GM12892 (cell line): ENCODE measurements at places on chromosomes 12 and 14.

GRCh38 chr12:45416126-45416525 is 200.2 kb downstream of the ANO6 start:
- DNase-seq, result no peak

DNA sequence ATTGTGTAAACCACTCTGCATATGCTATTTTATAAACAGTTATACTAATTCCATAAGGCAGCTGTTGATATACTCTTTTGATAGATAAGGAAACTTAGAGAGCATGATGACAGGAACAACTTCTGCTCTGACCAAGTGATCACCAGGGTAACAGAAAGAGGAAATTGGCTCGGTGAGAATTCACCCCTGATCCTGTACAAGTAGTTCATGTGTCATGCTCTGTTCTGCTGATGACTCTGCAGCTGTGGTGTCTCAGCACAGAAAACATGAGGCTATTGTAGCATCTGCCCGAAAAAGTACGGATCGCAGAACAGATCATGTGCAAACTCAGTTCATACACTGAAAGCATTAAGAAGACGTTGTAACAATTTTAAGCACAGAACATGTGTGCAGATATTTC is 345.0 kb downstream of the LRIG3 start:
- no peak for DNase-seq

DNA sequence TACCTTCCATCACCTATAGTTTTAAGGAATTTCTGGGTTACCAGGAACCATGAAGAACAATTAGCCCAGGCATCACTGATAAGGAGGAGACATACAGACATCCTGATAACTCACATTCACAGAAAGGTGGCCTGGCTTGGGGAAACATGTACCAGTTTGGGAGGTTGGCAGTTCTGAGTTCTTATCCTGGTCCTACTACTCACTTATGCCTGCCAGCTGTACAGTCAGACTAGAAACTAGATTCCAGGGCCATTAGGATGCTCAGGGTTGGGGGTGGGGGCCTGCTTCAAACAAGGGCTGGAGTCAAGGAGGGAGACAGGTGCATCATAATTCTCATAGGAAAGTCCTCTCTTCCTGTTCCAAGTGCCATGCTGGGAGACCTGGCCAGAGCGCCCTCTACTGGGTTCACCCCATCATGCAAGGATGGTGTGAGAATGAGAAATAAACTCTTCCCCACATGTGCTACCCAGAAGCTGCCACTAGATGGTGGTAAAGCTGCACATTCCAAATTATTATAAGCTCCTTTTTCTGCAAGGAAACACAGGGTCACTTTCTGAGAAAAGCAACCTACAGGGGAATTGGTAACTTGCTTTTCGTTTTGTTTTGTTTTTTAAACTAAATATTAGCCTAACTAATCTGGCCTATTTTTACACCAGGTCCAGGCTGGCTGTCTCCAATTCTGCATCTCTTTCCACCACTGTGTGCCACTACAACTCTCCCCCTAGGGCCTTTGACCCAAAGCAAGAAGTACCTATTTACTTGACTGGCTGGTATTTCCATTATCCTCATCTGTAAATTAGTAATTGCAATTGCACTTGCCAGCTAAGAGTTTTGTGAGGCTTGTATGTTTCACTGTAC is 14.5 kb downstream of the OAS2 start:
- peak; percentile 29 for DNase-seq

- DNase-seq, result no peak
Observed at GRCh38 chr12:4814485-4814884, 94.3 kb downstream of the GALNT8 start.

GRCh38 chr14:92952481-92953298 is 29.7 kb downstream of the CHGA start:
- DNase-seq, result no peak

DNA sequence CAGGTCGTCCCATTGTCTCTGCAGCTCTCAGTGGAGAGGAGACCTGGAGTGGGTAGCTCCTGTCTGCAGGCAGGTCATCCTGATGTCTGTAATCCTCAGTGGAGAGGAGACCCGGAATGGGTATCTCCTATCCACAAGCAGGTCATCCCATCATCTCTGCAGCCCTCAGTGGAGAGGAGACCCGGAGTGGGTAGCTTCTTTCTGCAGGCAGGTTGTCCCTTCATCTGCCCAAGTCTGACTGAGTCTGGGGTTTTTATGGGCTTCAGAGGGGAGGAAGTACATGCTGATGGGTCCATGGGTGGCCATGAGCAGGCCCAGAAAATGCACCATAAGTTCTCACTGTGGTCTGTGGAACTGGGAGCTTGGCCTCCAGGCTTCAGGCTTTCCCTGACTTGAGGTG is 28.9 kb upstream of the PAPLN start:
- no peak for DNase-seq

GRCh38 chr14:80948291-80948690 is 6.8 kb upstream of the CEP128 start:
- DNase-seq, result no peak

- DNase-seq, result no peak
Observed at GRCh38 chr14:71720978-71721624, 211.1 kb upstream of the RGS6 start.

DNA sequence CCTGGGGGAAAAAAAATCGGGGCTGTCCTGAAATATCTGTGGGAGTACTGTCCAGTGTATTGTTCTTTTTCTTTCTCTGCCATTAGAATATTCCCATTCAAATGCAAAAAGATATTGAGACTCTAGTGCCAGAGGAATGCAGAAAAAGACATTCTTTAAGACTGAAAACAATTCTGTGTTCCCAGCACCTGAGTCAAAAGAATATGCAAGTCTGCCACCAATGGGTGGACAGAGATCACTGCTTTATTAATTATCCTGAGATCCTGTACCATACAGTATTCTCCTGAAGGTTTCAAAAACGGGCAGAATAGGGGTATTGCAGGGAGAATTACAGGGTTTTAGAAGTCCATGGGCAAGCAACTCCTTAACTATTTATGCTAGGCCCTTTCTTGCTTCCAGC is 361.8 kb downstream of the C12orf50 start:
- no peak for DNase-seq

- DNase-seq, result no peak
Observed at GRCh38 chr14:101473045-101473729, 88.1 kb upstream of the DIO3 start.

GRCh38 chr14:71856199-71856919 is 75.9 kb upstream of the RGS6 start:
- DNase-seq, result no peak

DNA sequence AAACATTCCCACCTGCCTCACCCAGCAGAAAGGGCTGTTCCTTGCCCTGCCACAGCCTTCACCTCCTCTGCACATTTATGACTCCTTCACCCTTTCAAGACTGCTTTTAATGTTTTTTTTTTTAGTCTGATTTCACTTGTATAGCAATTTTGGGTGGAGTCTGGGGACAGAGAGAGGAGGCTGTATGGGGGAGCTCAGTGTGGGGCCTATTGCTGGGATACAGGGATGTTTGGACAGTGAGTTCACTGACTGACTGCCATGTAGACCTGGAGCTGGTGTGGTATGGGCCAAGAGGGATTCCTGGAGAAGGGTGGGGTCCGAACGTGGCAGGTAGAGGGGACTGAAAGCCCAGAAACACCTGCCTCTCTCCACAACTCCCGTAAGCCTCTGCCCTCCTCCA is 1.9 kb upstream of the KRT85 start:
- DNase-seq, result no peak

- DNase-seq, result no peak
Observed at GRCh38 chr14:51529736-51530135, 122.0 kb upstream of the FRMD6 start.

DNA sequence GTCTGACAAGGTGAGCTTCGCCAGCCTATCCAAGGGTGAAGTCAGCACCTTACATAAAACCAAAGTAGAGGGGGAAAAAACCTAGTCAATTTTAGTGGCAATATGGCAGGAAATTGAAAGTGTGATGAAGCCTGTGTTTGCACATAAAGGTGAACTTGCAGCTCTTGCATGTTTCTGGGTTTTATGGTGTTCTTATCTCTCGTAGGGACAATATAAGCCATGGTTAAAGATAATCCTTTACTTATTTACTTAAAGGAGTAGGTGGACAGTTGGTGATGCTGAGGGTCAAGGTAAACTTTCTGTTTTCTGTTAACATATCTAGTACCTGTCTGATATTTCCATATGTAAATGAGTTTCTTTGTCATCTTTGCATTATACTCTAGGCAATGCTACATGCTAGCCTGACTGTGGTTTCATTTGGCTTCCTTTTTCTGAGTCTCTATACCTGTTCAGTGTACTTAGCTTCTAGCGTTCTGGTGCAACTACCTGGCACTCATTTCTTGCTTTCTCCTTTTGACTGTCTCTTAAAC is 32.8 kb downstream of the CCDC91 start:
- DNase-seq, result peak; percentile 4

DNA sequence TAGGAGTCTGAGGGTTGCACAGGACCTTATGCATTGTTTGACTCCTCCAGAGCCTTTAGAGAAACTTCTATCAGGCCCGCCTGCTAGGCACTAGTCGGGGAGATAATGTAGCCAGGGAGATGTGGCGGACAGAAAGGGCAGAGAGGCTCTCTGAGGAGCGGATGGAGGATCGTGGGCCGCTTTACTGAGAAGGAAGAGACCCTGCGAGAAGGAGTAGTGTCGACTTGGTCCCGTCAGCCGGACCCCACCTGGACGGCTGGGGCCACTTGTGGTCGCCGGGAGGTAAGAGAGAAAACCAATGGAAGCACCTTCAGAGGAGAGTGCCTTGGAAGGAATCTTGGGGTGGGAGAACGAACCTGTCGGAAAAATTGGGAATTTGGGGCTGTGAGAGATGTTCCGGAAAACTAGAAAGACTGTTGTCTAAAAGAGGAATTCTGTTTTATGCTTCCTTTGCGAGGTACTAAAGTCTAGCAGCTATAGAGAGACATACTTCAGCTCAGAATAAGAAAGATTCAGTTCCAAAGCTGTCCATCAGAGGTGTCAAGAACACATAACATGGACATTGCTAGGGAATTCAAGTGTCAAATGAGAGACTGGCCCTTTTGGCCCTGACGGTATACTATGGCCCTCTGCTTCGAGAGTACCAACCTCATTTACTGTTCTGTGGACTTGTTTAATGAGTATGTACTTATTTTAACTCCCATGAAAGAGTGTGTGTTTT is 660 bp upstream of the MCRS1 start:
- no peak for DNase-seq

- DNase-seq, result no peak
Observed at GRCh38 chr12:53378724-53379388, 1.1 kb upstream of the SP1 start.

DNA sequence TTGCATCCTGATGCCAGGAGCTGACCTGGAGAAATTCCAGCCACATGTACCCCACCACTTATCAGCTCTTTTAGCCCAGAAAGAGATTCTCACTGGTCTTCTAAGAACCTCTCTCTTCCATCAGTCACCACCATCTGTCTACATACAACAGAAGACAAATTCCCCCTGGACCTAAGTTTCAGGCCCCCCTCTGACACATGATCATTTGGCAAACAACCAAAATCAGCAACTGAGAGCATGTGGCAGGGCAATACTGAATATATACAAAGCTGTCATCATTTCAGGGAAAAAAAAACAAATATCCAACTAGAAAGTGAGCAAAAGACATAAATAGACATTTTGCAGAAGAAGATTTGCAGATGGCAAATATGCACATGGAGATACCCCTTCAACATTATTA is 180.2 kb downstream of the FOXN3 start:
- no peak for DNase-seq

DNA sequence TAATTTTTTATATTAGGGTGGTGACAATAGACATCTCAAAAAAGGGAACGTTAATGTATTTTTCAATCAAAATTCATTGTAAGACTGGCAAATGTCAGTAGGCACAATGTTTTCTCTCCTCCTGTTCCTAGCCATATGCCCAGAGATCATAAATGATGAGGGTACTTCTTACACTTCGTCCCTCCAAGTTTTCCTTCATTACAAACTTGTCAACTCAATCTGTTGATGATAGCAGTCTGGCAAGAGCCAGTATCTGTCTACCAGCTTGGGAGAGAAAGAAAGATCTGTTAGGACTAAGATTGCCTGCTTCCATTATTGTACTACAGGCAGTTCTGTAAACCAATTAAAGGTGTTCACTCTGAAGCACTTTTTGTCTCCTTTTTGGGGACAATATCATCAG is 130.9 kb upstream of the DAAM1 start:
- DNase-seq, result no peak

- no peak for DNase-seq
Observed at GRCh38 chr12:121858662-121859572, at the start of gene HPD. Gene HPD (minus strand): TSS chr12:121858859. CDS start chr12:121858823, 36 bp downstream.

DNA sequence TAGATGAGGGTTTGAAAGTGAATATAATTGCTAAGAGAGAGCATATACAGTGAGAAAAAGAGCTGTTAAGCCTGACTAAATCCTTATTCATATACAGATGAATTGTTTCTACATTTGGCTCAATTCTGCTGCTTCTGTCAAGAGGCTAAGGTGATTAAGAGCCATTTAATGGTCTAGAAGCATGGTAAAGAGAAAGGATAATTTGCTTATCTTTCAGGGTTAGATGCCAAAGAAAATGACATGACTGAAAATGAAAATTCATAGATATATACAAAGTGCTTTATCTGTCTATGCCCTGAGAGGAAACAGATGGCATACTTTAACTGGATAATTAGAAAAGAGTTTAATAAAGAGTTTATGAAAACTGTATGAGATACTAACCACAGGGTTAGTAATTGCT is 834.9 kb downstream of the SLC6A15 start:
- no peak for DNase-seq

DNA sequence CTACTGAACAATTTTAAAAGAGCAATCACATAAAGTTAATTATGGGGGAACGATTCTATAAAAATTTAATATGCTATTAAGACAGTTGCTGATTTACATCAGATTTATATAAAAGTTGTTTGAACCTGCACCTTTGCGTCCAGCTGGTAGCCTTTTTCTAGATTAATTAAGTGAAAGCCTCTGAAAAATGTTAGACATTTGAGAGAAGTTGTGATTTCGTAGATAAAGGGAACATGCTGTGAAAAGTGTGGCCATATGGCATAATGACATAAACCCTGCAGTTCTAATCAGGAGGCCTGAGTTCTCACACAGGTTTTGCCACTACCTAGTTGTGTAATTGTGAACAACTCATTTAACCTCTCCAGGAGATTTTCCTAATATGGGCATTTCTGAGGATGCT is 187.2 kb downstream of the TMTC2 start:
- no peak for DNase-seq

DNA sequence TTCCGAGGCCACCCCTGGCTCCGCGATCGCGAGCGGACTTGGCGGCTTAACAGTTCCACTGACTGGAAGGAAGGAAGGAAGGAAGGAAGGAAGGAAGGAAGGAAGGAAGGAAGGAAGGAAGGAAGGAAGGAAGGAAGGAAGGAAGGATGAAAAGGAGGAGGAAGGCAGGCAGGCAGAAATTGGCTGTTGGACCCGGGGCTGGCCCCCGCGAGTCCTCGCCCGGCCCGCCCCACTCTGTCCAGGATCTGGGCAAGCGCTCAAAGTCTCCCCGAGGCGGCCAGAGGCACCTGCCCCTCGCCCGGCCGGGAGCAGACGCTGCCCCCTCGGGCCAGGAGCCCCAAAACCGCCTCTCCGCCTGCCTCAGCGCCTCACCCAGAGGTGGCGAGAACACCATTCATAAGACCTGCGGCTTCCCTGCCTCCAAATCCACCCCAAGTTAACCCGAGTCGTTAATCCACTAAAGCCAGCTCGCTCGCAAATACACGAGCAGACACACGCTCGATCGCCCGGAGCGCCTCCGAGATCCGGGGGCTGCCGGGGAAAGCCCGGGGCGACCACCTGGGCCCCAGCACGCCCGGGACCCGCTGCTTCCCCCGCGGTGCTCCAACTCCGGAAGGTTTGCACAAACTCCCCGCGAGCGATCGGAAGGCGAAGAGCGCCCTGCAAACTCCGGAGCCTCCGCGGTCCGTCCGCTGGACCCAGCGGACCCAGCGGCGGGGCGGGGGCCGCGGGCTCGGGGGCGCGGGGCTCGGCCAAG is 844 bp downstream of the DPF3 start:
- no peak for DNase-seq

- DNase-seq, result no peak
Observed at GRCh38 chr12:80291108-80291754, 152.8 kb upstream of the PTPRQ start.
